CD4-positive, alpha-beta T cell treated with Interleukin-17A for 4 hours (primary cell): ENCODE measurements at places on chromosomes 2 and 18.

DNA sequence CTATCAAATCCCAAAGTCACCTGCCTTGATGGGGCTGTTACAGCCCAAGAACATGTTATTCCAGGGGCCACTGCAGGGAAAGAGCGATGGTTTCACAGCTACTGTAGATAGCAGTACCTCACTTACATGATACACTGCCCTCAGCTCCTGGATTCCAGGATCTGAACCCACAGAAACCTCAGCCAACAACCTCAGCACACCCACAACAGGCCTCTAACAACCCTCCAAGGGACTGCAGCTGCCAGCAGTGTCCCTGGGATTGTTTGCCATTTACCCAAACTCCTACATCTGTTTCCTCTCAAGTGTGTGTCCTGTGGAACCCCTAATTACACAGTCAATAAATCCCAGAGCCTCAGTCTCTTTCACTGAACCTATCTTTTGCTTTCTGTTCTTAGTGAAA is 28.2 kb downstream of the OSBPL1A start:
- DNase-seq: no peak

- no peak for DNase-seq
These were observed 71.8 kb downstream of the TNS1 start for GRCh38 chr2:217930761-217931563.

DNA sequence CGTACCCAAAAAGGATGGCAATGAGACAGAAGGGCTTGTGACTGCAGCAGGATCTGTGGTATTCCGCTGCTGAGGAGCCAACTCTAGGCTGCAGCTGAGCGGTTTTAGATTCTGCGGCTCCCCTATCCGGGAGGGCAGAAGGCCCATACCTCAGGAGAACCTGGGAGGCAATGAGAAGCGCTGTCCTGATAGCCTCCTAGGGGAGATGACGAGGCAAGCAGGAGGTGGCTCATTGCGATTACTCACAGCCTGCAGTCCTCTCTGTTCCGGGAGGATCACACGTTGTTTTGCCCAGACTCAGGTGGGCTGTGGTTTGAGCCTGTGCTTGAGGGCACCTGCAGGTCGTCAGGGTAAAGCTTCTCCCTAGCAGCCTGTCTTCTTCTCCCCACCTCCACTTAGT is 65.1 kb downstream of the COA5 start:
- no peak for DNase-seq

GRCh38 chr2:29420999-29421782 is 306.0 kb downstream of the CLIP4 start:
- DNase-seq: no peak

DNA sequence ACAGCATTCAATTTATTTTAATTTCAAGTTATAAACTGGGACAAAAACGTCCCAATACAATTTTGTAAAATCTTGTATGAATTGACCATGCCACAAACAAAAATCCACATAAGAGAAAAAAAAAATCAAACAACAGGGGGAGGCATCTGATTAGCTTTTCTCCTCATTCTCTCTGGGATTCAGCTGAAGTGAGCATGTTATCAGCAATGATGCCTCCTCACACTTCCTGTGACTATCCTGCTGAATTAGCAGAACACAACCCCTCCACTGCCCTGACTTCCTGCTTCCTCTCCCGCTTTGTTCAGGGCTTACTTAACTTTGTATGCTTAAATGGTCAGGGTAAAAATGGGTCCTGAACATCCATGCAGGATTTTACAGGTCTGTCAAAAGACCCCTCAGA is 132.2 kb upstream of the ITGB6 start:
- peak; percentile 45 for DNase-seq

DNA sequence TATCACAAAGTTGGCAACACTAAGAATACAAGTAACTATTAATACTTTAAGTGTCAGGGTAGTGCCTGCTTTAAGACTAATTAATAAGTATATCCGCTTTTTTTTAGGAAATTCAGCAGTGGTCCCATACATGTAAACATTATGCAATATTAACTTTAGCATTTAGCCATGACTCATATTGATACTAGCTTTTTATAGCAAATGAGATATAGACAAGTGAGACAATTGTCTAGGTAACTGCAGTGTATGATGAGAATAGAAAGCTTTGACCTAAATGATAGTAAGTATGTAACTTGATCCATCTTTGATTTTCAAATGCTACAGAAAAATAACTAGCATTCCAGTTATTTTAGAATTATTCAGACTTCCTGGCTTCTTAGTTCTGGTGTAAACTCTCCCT is 27.4 kb upstream of the VRK2 start:
- no peak for DNase-seq

DNA sequence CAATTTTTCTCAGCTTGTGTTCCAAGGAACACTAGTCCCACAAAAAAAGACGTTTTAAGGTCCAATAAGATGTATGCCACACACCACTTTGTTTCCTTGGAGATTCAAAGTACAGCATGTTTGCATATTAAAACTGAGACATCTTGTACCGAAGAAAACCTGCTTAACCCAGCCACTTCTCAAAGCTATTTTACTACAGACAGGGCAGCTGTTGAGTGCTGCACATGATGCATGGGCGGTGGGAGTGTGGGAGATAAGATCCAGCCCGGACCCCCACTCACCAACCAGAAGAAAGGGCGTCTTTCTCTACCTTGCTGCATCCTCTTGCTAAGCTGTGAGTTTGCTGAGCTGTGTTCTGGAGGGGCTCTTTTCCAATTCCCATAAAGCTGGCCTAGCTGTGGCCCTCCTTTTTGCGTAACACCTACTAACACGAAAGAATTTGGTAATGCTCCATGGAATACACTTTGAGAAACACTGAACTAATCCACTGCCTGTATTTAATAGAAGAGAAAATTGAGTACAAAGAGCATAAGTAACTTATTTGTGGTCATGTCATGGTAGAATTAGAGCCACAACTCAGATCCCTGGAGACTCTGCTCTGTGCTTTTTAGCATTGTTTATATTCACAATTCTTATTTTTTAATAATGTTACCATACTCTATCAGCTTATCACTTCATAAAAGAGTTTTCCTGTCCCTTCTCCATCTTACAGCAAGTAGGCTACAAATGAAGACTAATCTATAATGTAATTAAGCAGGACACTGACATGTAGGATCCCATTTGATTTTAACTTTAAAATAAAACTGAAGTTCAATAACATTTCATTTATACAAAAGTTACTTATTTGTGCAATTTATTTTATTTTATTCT is 90.0 kb downstream of the PLEKHM3 start:
- DNase-seq: no peak
